Stimulated activated CD8-positive, alpha-beta memory T cell treated with anti-CD3 and anti-CD28 coated beads, Interleukin-15, amount 100 ng/mL, for 1 hour (primary cell): ENCODE measurements at places on chromosomes 16 and 17.

DNA sequence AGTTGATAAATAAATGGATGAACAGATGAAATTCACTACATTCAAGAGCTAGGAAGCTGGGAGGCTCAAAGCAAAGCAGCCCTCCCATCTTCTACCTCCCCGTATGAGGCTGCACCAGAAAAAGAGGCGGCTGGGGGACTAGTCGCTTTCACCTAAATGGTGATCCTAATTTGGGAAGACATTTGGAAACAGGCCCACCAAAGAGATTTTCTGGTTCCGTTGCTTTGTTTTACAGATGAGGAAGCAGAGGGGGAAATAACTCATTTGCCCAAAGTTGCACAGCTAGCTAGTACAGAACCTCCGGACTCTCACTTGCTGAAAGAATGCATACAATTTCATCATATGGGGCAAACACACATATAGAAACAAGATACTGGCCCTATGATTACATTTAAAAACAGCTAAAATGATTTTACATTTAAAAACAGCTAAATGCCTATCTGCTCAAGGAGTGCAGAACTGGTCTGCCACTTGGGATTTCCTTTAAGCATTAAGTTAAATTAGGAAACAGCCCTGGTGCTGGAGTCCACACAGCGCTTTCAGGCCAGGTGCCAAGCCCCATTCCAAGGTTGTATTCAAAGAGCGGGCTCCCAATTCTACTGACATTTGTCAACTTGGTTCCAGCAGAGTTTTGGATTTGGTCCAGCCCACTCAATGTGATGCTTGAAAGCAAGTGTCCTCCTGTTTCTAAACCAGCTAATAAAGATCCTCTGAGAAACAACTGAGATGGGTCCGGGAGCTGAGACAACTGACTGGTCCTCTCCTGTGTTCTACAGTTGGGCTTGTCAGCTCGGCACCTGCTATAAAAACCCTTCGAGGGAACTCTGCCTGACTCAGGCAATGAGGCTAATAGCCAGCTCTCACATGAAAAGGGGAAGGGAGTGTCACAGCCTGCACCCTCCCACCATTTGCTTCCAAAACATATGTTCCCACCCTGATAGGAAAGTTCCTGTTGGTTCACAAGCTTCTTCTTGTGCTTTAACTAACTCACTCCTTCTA, 11.7 kb downstream of the ERN1 start:
- DNase-seq = no peak

DNA sequence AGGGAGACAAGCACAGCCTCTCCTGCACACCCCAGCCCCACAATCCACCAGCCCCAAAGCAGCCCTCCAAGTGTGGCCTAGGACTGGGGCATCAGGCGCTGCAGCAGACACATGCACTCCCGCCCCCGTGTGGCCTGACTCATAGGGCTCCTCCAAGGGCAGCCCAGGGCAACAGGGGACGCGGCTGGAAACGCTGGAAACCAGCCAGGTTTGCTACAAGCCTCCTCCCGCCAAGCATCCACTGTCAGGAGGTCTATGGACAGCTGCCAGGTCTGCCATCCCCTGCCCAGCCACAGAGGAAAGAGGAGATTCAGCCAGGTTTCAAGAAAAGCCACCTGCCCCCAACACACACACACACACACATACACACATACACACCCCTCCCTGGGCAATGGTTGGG, 25.8 kb downstream of the SRCIN1 start:
- DNase-seq = no peak

- DNase-seq = no peak
Observed at GRCh38 chr17:10155371-10156076, 42.9 kb downstream of the GAS7 start.

DNA sequence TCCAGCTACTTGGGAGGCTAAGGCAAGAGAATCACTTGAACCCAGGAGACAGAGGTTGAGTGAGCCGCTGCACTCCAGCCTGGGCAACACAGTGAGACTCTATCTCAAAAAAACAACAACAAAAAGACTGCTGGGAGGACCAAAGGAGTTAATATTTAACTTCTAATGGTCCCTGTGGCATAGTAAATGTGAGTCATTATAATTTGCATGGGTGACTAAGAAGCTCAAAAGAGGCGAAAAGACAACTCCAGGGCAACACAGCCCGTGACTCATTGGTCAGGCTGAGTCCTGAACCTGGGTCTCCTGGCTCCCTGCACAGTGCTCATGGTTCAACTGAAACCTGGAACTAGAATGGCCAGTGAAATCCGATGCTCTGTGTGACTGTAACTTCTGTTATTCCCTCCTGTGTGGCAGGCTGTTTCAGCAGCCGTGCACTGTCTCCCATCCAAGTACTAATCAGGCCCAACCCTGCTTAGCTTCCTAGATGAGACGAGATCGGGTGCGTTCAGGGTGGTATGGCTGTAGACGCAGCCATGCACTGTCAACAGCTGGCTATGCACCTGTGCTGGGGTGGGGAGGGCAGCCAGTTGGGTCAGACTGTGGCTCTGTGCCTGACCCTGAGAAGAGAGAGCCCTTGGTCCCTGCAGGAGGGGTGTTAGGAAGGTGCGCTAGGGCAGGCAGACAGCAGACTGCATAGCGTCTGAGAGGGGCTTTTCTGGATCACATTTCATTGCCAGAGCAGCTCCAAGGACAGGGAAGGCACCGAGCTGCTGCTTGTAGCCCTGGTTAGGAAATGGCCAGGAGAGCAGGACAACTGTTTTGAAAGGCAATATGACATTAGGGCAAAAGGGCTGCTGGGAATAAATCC, 14.5 kb upstream of the GPRC5C start:
- DNase-seq = no peak

GRCh38 chr17:21282231-21282630, 2.3 kb upstream of the MAP2K3 start:
- no peak for DNase-seq

DNA sequence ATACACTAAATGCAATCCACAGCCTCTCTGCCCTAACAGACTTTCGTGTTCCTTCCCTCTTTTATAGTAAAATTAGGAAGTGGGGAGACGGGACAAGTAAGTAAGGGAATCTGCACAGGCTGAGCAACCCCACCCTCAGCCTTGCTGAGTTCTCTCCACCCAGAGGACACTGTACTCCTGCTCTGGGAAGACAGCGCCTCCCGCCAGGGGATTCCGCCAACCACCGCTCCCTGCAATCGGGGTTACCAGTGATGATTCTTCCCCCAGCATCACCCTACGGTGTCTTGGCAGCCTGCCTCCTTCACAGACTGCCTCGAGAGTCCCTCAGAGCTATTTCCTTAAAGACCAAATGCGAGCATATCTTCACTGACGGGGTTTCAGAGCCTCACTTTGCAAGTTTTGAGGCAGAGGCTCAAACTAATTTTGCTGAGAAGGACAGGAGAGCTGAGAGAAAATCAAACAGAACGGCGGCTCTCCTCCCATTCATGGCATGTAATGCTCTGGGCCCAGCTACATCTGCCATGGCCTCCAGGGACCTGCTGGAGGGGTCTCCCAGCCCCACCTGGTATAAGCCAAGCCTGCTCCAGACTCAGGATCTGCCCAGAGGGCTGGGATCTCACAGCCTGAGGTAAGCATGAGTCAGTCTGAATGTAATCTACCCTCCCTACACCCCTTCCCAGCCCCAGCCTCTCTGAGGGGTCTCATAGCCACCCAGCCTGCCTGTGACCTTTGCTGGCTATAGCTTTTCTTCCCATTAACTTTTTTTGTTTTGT, 22.7 kb upstream of the ASGR2 start:
- no peak for DNase-seq
